ENCODE measurements at places on chromosomes 12 and 14. TPM values are rescaled to one million over a fixed set of nuclear protein-coding genes. Genes with fewer than 3 reads are reported as not detected.

- no peak for DNase-seq
These were observed 66.0 kb downstream of the FLRT2 start for GRCh38 chr14:85595981-85596380.

GRCh38 chr12:128116537-128116936, 150.4 kb upstream of the TMEM132C start:
- no peak for DNase-seq

- DNase-seq, result no peak
These were observed 397.7 kb upstream of the PRICKLE1 start for GRCh38 chr12:42987216-42987650.

DNA sequence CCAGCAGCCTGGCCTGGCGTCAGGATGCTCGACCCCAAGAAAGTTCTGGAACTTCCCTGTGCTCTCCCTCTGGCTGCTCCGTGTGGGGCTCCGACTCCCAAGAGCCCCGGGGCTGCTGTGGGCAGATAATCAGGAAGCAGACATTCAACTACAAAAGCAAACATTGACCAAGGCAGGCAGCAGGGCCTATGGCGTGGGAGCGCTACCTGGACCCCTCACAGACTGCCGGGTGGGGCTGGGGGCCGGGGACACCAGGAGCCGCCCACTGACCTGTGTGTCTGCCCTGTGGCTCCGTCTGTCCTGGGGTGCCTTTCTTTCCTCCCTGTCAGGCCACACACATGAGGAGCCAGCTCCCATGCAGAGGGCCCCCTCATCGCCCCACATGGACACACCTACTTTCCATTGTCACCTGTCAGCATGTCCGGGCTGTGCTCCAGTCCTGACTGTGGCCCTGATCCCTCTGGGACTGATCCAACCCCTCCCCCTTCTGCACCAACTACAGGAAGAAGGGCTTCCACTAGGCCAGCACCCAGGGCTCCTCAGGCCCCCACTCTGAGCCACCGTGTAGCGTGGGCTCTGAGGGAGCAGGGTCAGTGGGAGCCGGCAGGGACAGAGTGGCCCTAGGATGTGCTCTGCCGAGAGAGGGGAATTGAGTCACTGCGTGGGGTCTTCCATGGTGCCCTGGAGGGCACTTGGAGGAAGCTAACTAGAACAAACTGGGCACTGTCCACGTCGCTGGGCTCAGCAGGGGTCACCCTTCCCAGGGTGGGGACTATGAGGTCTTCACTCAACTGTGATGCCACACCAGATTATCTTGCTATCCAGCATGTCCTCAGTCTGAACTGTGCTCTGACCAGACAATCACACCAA, 215.4 kb upstream of the C14orf180 start:
- DNase-seq, result no peak

DNA sequence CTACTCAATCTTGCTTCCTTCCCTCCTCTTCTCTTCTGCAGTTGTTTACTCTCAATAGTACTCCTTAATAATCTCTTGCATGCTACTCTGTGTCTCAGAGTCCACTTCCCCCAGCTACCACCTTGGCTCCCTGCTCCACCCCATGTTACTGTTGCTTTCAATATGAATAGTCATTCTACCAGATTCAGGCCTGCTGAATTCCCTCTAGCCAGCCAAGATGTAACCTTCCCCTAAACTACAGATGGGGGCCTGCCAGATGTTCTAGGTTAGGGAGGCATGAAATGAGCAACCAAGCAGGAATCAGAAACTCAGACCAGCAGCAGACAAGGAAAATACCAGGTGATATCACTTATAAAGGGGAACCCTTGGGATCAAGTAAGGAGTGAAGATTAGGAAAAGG, 392.1 kb upstream of the DDHD1 start:
- no peak for DNase-seq

DNA sequence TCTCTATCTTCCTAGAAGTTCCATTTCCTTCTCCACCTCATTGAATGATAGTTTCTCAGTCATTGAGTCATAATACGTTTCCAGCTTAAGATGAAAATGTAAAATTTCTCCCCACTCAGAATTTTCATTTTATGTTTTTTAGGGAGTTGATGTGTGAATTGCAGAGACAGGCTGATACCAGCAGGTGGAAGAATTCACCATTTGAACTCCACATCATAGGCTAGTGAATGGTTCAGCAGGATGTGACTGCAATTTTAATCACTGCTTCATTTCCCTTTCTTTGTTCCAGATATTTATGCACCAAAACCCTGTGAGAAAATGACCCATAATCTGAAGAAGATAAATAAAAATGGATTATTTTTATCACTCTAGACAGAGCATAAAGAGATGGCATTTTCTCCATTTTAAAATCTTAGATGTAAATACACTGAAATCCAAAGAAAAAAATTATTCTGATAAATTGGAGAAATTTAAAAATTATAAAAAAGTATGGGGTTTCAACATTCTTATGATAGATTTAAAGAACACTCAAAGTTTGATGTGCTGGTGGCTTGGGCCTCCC, 10.6 kb upstream of the PYGL start:
- DNase-seq, result no peak

GRCh38 chr12:50753232-50753769, 10.6 kb upstream of the ATF1 start:
- DNase-seq, result no peak

DNA sequence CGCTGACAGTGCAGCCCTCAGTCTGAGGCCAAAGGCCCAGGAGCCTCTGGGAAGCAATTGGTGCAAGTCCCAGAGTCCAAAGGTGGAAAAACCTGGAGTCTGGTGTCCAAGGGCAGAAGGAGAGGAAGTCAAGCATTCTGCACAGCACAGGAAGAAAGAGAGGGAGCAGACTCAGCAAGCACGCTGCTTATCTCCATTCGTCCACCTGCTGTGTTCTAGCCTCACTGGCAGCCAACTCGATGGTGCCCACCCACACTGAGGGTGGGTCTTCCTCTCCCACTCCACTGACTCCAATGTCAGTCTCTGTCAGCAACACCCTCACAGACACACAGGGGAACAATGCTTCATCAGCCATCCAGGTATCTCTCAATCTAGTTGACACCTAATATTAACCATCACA, 38.8 kb downstream of the HELB start:
- DNase-seq, result no peak

DNA sequence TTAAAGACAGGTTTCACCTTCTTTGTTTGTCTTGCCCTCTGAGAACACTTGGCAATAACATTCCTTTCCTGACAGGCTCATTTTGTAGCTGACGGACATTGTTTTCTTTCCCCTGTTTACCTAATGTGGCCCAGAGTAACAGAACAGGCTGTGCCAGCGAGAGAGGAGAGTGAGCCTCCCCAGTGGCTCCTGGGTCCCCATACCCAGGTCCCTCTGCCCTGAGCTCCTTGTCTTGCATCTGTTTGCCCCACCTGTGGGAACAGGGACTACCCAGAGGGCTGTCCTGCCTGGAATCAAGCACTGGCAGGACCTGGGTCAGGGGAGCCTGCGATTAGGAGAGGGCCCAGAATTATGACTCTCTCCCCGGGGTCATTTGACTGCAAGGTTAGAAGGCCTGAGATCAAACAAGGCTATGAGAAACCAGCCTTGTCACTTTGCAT, 222.9 kb downstream of the ZFP36L1 start:
- DNase-seq, result no peak

- DNase-seq, result no peak
These were observed 366 bp downstream of the LPCAT3 start for GRCh38 chr12:7017870-7018349.

DNA sequence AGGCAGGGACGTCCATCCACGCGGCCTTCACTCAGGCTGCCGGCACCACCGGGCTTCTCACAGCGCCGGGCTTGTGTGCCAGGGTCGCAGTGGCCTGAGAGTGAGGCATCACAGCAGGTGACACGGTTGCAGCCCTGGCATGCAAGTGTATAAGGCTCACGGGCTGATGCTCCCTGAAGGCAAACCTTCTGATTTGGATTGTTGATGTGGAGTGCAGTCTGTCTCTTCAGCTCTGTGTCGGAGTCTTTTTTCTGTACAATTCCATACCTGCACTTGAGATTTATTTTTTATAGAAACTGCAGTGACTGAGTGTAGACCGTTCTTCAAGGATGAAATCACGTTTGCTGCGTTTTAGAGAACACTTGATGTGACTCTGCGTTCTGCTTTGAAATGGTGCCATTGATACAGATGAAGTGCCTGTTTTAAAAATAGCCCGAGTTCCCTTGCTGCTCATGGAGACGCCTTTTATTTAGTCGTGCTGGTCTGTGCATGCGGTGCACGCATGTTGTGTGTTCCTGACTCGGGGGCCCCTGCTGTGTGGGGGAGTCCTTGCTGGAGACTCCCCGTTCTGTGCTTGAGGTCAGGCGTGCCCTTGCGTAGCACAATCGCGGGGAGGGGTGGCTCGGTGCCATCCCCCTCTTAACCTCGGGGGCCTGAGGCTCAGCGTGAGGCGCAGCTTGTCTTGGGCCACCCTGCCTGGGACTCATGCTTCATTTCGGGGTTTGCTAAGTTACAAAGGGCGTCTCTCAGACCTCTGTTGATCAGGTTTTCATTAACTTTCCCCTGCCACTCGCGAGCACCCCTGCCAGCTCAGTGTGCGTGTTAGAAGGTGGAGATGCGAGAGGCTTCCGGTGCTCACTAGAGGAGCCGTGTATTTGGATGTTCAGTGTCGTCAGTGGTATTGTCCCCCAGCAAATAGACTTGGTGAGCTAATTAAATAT, 21.6 kb upstream of the AMN start:
- DNase-seq, result no peak

SLC6A15 gene
- total RNA-seq, result 0.95 TPM

KRT74 gene
- not detected for total RNA-seq

PARPBP gene
- total RNA-seq, result 1.1 TPM

MGST1 gene
- total RNA-seq, result 712 TPM

BMP4 gene
- 13.7 TPM for total RNA-seq

RND1 gene
- total RNA-seq, result 4.4 TPM

IKBIP gene
- 18.7 TPM for total RNA-seq

CLEC4C gene
- total RNA-seq, result not detected

GPR84 gene
- 3.5 TPM for total RNA-seq

CBX5 gene
- total RNA-seq, result 38.8 TPM

CLEC4D gene
- 2.0 TPM for total RNA-seq

MANSC1 gene
- total RNA-seq, result 12.2 TPM

RNU7-1 gene
- not detected for total RNA-seq

TAS2R14 gene
- 8.7 TPM for total RNA-seq

PRKD1 gene
- total RNA-seq, result 16.6 TPM

MYH6 gene
- not detected for total RNA-seq

STON2 gene
- total RNA-seq, result 21.5 TPM

OAS3 gene
- total RNA-seq, result 46.3 TPM
